ENCODE measurements at places on chromosomes 16 and 17.
A peak's percentile ranks its signal among the peaks of the same experiment; 100 is the strongest.

GRCh38 chr17:42846594-42847280 is 2.4 kb downstream of the AOC2 start:
- no peak for DNase-seq

- no peak for DNase-seq
Measured at GRCh38 chr16:962901-963814, 7.6 kb downstream of the LMF1 start.

DNA sequence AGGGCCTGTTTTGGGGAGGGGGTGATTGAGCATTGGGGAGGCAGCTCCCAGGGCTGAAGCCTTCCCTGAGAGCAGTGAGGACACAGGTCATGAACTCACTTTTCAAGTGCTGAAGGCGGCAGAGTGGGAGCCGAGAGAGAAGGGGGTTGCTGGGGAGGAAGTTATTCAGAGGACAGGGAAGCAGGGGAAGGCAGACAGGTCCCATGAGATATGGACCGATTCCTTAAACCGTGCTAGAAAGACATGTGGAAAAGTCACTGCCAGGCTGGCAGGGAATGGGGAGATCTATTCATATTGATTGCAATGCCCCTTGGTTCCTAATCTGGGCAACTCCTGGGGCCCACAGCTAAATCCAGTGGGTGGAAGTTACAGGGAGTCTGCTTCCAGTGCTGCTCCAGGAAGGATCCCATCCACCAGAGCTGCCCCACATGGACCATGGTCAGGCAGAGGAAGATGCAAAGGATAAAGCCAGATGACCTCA is 1.1 kb downstream of the CCL4 start:
- no peak for DNase-seq

GRCh38 chr17:9072696-9073339 is 51.5 kb downstream of the NTN1 start:
- no peak for DNase-seq

DNA sequence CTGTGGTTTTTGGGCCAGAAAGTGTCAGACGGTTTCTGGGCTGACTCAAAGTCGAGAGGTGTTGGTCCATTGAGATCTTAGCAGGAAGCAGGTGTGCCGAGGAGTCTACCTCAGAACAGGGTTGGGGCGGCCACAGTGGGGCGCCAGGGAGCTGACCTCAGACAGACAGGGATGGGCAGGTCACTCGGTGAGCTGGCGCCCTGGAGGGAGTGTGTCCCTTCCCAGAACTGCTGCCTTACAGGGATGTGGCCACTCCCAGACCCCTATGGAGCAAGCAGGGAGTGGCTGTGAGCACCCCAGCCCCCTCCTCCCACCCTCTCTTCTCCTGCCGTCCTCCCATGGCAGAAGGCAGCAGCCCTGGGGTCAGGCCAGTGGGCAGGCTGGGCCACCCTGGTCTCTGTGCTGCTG is 14.0 kb upstream of the DPEP1 start:
- DNase-seq: no peak

- DNase-seq: no peak
Measured at GRCh38 chr16:71895679-71896365, 491 bp downstream of the IST1 start.

GRCh38 chr17:7323731-7324437 is 5.3 kb downstream of the NEURL4 start:
- DNase-seq: no peak

- DNase-seq: no peak
Measured at GRCh38 chr16:3965306-3965705, 84.8 kb upstream of the CREBBP start.

GRCh38 chr16:11250091-11250785 is 5.8 kb downstream of the SOCS1 start:
- DNase-seq: no peak

GRCh38 chr17:42971589-42971988 is 7.3 kb upstream of the AARSD1 start:
- no peak for DNase-seq

GRCh38 chr16:82990155-82990554 is 363.4 kb downstream of the CDH13 start:
- DNase-seq: no peak

- DNase-seq: no peak
Measured at GRCh38 chr16:68197250-68197649, 38.7 kb downstream of the ESRP2 start.

- peak; percentile 95 for DNase-seq
Measured at GRCh38 chr17:64506201-64506575, at the start of gene DDX5. TSS of gene DDX5 (minus strand) at chr17:64506289. CDS start at chr17:64506119, 170 bp downstream.

GRCh38 chr16:17235147-17235815 is 235.5 kb downstream of the XYLT1 start:
- no peak for DNase-seq

GRCh38 chr17:56656701-56657327 is 63.3 kb downstream of the NOG start:
- DNase-seq: no peak

- DNase-seq: no peak
Measured at GRCh38 chr17:19378416-19379360, at the start of gene MAPK7. TSS of gene MAPK7 (plus strand) at chr17:19378498. CDS start at chr17:19378901, 403 bp downstream.

DNA sequence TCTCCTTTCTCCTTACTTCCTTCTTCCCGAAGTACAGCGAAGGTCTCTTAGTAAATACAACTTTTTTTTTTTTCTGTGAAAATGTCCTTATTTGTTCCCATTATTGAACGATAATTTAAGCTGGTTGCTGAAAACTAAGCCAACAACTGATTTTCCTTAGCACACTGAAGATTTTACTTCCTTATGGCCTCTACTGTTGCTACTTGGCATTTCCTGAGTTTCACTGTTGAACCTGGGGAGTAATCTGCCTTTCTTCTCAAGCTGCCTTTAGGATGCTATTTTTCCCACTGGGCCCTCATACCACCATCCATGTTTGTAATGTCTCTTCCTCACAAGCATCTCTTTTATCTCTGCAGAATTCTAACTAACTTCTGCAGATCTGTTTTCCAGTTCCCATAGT is 26.1 kb downstream of the UBE2O start:
- DNase-seq: no peak

DNA sequence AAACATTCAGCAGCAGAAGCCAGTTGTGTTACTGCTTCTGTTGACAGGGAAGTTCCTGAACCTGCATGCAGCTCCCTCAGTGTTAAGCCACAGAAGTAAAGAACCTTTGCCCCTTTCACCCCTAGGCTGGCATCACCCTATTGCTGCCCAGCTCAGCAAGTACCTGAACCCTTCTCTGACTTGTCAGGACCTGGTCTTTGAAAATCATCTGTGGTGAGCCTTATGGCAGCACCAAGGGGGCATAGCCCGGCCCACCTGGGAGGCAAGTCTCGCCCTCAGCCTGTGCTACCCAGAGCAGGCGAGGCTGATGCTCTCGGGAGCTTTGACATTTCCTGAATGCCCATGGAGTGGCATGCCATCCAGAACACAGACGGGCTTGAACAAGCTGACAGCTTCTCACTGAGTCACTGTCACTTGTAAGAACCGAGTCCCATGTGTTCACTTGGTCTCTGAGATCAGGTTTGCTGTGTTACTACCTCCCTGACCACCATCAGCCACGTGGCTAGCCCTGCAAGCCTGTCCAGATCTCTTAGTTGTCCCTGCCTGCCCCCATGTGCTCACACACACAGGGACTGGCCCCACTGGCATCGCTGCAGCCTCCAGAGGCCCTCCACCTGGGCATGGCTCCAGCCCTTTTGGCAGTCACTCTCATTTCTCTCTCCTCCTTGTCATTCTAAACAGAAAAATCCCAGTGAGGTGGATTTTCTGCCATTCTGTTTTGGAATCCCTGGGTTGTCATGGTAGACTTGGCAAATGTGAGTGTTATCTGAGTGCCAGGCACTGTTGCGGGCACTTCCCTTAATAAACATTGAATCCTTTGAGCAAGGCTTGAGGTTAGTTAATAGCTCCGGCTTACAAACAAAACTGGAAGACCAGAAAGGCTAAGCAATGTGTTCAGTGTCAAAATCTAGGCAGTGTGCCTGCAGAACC is 2.9 kb upstream of the CARMIL2 start:
- no peak for DNase-seq

- no peak for DNase-seq
Measured at GRCh38 chr16:83533193-83533592, 274.6 kb upstream of the HSBP1 start.

DNA sequence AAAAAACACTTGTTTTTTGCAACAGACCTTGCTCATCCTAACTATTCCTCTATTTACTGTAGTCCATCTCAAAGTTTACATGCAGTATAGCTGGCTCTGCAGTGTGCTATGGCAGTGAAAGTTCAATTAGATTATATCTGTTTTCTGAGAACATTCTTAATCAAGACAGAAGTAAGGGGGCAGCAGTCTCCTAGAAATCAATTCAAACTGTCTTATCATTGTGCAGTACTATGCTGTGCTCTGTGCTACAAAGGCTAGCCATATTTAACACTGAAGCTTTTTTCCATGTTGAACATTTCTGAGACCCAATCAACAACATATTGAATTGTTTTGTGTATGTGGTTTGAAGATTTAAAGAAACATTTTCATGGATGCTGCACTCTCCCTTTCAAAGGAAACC is 11.4 kb downstream of the NETO2 start:
- no peak for DNase-seq

- no peak for DNase-seq
Measured at GRCh38 chr16:11639008-11639562, 29.2 kb upstream of the SNN start.

DNA sequence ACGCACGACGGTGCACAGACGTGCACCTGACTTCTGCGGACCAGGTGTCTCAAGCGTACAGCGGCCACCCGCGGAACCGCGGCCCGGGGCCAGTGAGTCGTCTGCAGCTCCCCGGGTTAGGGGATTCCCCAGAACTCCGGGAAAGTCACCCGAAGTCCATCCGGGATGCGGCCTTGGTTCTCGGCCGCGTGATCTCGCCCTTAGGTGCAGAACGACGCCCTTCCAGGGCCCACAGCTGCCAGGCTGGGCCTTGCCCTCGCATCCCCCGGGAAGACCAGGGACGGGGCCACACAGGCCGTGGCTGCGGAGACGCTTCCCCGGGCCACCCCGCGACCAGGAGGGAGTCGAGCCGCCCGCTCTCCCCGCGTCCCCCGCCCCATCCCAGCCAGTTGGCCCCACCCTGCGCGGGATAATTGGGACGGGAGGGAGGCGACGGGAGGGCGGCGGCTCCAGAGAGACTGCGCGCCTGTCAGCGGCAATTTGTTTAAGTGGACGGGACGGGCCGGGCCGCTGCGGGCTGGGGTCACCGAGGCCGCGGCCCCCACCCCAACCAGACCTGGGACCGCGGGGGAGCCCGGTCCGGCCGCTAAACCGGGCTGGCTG is 3.6 kb upstream of the TBX2 start:
- no peak for DNase-seq

- DNase-seq: no peak
Measured at GRCh38 chr17:50420419-50421112, 5.5 kb upstream of the ACSF2 start.

DNA sequence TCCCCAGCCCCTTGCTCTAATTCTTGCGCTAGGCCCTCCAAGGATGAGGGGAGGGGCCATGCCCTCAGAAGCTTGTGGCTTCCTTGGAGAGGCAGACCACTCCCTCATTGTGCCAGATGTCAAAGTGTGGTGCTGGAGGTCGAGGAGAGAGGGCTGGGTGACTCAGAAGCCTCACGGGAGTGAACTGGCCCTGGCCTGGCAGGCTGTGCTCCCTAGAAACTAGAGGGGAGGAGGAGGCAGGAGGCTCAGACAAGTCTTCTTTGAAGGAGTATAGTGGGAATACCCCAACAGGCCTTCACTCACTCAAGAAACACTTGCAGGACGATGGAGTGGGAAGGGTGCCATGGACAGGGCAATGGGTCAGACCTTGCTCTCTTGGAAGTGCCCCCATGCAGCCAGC is 18.5 kb downstream of the ANKRD40 start:
- no peak for DNase-seq

DNA sequence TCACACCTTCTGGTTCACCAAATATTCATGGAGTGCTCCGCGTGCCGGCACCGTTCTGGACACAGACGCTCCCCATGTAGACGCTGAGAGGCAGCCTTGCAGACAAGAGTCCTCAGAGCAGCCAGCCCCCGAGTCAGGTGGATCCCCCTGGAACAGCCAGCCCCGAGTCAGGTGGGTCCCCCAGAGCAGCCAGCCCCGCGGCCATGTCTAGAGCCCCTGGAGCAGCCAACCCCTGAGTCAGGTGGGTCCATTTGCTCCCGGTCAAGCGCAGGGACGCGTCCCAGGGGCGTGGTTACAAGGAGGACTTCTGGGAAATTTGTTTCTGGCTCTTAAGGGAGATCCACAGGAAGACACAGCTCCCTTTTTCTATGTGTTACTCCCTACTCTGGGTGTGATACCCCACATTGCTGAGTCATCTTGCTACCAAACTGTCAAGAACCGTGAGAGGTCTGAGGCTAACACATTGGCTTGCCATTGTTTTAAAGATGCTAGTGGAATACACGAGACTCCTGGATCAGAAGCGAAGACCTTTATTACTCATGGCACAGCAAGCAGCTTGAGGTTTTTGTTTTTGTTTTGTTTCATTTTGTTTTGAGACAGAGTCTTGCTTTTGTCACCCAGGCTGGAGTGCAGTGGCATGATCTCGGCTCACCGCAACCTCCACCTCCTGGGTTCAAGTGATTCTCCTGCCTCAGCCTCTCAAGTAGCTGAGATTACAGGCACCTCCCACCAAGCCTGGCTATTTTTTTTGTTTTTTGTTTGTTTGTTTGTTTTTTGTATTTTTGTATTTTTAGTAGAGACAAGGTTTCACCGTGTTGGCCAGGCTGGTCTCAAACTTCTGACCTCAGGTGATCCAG is 43.3 kb upstream of the CBFA2T3 start:
- no peak for DNase-seq

GRCh38 chr17:43737722-43738121 is 20.9 kb downstream of the SOST start:
- DNase-seq: no peak

DNA sequence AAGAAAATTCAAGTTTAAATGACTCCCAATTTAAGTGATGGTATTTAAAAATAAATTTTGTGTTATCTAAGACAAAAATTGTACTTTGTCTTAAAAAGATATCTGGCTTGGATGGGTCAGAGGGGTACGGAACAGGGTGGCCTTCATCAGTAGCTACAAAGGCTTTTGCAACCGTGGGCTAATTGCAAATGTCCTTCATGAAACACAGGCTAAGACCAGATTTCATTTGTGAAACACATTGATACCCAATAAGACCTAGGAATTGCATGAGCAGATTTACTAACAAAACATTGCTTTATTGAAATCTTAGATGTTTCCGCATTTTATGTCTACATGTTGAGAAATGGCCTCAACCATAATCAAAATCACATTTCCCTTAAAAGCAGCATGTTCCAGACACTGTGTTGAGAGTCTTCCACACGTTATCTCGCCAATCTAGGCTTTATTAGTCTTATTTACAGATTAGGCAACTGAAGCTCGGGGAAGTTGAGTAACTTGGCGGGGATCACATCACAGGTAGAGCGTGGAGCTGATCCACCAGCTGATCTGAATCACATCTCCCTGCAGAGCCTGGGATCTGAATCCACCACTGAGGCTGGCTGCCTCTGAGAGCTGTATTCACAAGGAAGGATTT is 21.8 kb downstream of the FBXO39 start:
- DNase-seq: no peak

- DNase-seq: no peak
Measured at GRCh38 chr16:68710211-68710610, 26.9 kb upstream of the CDH1 start.

GRCh38 chr16:57539072-57539796 is 2.9 kb upstream of the CCDC102A start:
- no peak for DNase-seq
